ENCODE measurements at places on chromosomes 4 and X.

GRCh38 chrX:23820235-23820782 is 37.3 kb downstream of the SAT1 start:
- DNase-seq, result no peak

- no peak for DNase-seq
Measured at GRCh38 chr4:151038452-151039157, 23.5 kb upstream of the LRBA start.

DNA sequence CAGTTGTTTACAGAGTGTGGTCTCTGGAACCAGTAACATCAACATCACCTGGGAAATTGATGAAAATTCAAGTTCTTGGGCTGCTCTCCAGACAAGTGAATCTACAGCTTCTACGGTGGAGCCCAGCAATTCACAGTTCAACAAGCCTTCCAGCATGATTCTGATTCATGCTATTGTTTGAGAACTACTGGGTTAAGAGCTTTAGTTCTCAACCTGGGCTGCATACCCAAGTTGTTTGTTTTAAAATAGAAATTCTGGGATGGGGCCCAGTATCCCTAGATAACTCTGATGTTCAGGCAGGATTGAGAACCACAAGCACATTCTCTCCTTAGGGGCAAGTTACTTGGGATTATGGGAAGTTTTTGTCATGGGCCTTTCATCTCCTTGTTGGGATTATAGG is 37.9 kb upstream of the PGK1 start:
- DNase-seq, result no peak

DNA sequence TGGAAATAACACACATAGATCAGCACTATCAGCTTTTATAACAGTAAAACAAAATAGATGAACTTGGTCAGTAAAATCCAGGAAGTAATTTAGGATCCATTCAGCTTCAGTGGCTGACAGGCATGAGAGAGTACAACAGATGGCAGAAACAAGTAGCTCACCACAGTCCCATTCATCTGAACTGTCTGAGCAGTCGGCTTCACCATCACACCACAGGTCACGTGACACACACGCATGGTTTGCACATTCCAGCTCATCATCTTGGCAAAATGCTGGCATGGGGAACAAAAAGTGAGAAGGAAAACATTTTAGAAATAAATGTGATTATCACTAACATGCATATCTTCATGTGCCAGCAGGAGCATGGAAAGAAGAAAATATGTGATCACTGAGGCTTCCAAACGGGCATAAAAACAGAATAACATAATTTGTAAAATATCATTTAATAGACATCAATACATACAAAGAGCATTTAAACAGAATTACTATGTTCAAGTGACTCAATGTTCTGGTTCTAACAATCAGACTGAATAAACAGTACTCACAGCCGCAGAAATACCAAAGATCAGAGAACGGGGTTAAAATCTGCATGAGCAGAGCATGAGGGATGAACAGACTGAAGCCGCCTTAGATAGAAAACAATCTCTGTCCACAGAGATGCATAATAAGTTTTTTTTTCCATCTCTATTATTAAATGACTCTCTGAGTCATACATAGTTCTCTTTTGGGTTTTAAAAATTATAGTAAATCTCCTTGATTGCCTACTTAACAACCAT is 158.1 kb downstream of the ATP10D start:
- no peak for DNase-seq

DNA sequence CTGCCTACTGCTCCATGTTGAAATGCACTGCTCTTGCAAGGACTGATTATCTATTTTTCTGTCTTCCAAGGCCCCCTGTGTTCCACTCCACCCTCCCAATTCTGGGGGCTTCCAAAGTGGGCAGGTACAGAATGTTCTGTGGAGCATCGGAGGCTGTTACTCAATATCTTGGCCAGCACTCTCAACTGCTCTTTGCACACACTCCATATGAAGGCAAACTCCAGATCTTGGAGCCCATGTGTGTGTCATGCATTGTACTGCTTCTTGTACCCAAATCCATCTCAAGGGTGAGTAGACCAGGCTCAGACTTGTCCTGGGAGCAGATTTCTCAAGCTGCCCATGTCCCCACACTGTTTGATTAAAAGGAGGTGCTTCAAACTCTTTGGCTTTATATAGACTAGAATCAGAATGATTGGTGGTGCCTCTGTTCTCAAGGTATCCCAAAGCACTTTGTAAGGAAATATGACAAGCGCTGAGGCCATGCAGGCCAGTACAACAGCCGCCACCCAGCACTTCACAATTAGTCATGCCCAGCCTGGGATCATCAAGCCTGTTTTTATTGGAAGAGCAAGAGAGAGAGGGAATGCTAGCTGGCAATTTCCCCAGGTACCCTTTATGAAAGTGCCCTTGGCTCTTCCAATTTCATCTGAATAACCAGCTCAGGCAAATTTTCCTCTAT is 44.3 kb downstream of the AR start:
- no peak for DNase-seq

DNA sequence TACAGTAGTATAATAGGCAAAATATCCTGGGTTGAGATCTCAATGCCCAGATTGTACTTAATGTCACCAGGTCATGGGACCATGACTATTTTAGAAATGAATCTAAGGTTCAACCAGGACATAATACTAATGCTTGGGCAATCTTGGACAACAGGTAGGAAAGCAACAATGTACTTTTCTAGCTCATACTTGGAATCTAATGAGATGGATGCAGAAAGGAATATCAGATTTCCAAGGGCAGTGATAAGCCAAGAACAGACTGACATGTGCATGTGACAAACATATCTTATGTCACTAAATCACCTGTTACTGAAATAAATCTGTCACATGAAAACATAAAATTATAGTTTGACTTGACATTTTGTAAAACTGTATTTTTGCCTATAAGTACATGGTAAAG is 51.1 kb downstream of the RPS6KA3 start:
- DNase-seq, result no peak

DNA sequence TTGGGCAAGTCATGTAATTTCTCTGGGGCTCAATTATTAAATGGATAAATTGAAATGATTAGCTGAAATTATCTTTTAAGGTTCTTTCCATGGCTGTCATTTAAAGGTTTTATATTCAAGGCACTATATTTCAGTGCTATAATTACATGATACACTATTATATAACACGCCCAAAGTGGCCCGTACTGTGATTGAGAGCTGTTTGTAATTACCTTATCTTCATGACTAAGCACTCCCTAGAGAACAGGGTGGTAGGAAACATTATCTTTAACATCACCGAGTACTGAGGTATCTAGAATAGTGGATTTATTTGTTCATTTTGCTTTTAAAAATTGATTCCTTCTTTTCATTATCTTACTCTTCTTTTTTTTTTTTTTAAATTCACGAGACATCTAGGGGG is 79.0 kb downstream of the DIAPH2 start:
- DNase-seq, result no peak

DNA sequence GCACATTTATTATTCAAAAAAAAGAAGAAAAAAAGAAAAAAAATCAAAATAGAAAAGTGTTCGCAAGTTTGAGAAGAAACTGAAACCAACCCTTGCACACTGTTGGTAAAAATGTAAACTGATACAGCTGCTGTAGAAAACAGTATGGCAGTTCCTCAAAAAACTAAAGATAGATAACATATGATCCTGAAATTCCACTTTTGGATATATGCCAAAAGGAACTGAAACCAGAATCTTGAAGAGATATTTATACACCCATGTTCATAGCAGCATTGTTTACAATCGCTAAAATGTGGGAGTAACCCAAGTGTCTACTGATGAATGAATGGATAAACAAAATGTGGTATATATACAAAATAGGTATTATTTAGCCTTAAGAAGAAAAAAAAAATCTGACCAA is 155.4 kb downstream of the TBCK start:
- no peak for DNase-seq

GRCh38 chr4:170729897-170730296 is 640.1 kb upstream of the AADAT start:
- DNase-seq, result no peak

GRCh38 chr4:172125443-172125842 is 312.2 kb downstream of the GALNTL6 start:
- no peak for DNase-seq

- no peak for DNase-seq
Measured at GRCh38 chrX:134569306-134569705, 89.0 kb downstream of the PLAC1 start.

DNA sequence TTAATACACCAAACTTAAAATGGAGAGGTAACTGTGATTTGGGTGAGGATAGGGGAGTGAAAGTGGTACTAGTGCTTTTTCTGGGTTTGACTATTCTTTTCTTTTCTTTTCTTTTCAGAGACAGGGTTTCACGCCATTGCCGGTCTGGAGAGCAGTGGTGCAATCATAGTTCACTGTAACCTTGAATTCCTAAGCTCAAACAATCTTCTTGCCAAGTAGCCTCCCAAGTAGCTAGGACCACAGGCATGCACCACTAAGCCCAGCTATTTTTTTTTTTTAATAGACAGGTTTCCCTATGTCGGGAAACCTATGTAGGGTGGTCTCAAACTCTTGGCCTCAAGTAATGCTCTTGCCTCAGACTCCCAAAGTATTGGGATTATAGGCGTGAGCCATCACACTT is 3.0 kb upstream of the ARMCX4 start:
- DNase-seq, result no peak

DNA sequence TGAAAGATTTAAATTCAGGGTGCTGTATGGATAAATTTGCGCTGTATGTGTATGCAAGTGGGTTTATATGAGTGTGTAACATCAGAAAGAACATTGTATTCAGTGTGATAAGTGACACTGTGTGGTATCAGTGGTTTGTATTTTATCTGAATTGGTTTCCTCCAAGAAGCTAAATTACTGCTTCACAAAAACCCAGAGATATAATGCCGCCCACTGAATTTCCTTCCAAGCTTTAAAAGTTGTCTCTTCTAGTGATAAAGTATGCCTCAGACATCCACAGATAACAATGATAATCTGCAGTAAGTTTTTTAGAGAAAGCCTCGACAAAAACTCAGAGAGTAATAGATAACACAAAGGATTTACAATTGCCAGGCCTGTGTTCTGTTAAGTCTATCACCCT is 710.6 kb upstream of the HS3ST1 start:
- no peak for DNase-seq

DNA sequence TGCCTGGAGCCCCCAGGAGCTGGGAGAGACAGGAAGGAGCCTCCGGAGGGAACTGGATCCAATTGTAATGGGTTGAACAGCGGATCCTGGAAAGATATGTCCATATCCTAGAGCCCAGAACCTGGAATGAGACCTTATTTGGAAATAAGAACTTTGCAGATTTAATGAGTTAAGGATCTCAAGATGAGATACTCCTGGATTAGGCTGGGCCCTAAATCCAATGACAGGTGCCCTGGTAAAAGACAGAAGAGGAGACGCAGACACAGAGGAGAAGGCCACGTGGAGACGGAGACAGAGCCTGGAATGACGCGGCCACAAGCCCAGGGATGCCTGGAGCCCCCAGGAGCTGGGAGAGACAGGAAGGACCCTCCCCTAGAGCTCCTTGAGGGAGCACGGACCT is 34.1 kb downstream of the P2RY8 start:
- no peak for DNase-seq

GRCh38 chr4:107996949-107997788 is 7.5 kb downstream of the HADH start:
- no peak for DNase-seq

GRCh38 chr4:127846061-127846460 is 34.6 kb upstream of the PLK4 start:
- no peak for DNase-seq

GRCh38 chr4:85806334-85806733 is 331.4 kb downstream of the ARHGAP24 start:
- DNase-seq, result no peak

DNA sequence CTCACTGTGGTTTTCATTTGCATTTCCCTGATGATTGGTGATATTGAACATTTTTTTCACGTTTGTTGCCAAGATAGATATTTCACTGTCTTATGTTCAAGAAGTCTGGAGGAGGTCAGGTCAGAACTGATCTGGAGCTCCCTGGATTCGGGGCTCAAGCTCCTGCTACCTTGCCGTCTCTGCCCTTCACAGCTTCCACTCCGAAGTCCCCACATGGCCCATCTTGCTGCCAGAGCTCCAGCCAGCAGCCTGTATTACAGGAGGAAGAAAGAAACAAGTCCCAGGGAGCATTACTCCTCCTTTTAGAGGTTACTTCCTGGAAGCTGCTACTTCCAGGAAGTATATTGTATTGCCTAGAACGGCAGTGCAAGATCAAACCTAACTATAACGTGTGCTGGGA is 17.9 kb upstream of the CDKN2AIP start:
- DNase-seq, result no peak

GRCh38 chr4:136709897-136710296 is 822.4 kb downstream of the PCDH18 start:
- DNase-seq, result no peak

DNA sequence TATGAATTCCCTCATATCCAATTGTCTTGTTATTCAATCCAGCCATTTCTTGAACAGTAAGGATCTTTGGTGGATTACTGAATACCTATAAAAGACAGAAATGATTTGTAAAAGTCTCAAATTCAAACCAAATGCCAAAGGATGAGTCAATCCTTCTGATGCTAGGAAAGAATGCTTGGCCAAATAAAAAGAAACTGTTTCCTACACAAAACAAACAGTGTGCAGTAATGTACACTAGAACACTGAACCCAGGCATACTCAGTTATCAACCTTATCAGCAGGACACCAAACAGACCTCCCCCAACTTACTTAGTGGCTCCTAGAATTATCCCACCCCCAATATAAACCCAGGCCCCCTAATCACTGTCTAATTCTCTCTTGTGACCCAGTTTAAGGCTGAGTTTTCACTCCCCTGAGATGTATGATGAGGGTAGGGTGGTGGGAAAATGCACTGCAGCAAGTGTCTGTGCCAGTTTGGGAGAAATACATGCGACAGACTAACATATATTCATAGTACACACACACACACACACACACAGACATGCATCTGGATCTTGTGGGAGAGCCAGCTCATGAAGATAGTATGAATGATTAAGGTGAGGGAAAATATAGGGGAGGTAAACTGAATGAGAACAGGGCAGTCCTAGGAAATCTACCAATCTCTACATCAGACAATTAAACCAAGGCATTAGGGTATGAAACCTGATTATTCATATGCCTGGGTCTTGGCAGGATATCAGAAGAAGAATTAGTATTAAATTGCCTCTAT is 35.0 kb downstream of the CLDN2 start:
- DNase-seq, result no peak

DNA sequence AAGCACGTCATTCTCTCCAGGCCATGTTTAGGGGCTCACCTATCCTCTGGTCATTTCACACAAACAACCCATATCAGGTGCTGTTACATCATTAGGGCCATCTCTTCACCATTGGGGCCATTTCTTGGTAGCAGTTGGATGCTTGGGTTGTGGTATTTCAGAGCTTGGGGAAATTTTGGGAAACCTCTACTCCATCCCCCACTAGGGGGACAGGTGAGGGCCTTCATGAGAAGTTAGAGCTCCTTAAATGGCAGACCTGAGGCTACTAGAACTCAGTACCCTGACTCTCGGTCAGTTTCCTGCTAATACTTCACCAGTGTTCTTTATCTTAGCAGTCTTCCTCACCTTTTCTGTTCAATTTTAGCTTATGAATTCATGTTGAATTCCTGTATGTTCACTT is 50.2 kb downstream of the ZNF827 start:
- DNase-seq, result no peak

GRCh38 chrX:121836000-121836399 is 788.6 kb downstream of the GLUD2 start:
- no peak for DNase-seq

GRCh38 chr4:142663828-142664227 is 182.3 kb downstream of the INPP4B start:
- DNase-seq, result no peak

GRCh38 chr4:1171311-1172227 is 814 bp downstream of the SPON2 start:
- DNase-seq, result no peak

Data from thoracic aorta (tissue), 2 donors.